ENCODE measurements at places on chromosomes 5 and 9. TPM values are rescaled to one million over a fixed set of nuclear protein-coding genes. Genes with fewer than 3 reads are reported as not detected.
A peak's percentile ranks its signal among the peaks of the same experiment; 100 is the strongest.

The IDNK gene
- total RNA-seq = 18.7 TPM

- no peaks in the 10 kb centered on the region for H3K27me3 ChIP-seq
- peaks cover 3% of the 10 kb centered on the region for H3K4me1 ChIP-seq
- no peaks in the 10 kb centered on the region for H3K36me3 ChIP-seq
- DNase-seq = no peak
- H3K4me3 ChIP-seq = no peak overlapping the region
Observed at GRCh38 chr9:71719562-71719961, 48.8 kb downstream of the CEMIP2 start.

DNA sequence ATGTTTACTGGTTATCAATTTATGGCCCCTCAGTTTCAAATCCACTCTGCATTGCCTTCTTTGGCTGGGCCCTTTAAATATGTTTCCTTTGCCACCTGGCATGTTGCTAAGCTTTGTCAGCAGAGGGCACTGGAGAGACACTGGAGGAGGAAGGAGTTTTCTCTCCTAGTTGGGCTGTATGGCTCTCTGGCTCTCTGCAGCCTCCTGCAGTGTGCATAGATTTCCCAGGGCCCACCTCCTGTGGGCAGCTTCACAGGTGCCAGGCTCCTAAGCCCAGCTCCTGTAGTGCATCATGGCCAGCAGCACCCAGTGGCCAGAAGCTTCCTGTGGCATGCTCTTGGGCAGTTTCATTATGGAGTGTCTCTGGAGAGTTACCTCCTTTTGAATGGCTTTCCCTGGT is 23.3 kb downstream of the CAVIN4 start:
- H3K36me3 ChIP-seq = no peaks in the 10 kb centered on the region
- H3K27ac ChIP-seq = no peak overlapping the region
- peak; percentile 49 for DNase-seq
- H3K4me1 ChIP-seq = peaks cover 4% of the 10 kb centered on the region
- H3K27me3 ChIP-seq = no peaks in the 10 kb centered on the region

DNA sequence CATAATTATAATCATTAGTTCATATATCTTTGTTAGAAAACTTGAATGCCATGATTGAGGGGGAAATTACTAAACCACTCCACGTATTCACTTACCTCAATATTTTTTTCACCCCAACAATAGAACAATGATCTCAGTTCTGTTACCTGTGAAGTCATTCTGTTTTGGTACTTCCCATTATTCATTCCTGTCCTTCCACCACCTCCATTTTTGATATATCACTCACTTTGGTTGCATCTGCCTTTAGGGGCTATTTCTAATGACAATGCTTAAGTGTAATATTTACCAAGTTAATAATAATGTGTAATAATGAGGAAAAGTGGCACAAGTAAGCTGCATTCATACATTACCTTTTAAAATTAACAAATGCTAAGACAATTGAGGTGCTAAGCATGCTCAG is 218.4 kb downstream of the SPATA31D1 start:
- H3K27ac ChIP-seq = no peak overlapping the region
- DNase-seq = no peak
- no peaks in the 10 kb centered on the region for H3K27me3 ChIP-seq
- no peaks in the 10 kb centered on the region for H3K36me3 ChIP-seq
- H3K4me3 ChIP-seq = no peak overlapping the region
- H3K4me1 ChIP-seq = no peaks in the 10 kb centered on the region

The TMEM174 gene
- total RNA-seq = not detected

- no peaks in the 10 kb centered on the region for H3K36me3 ChIP-seq
- H3K4me3 ChIP-seq = peak within 1 kb of the TSS; percentile 29
- no peaks in the 10 kb centered on the region for H3K27me3 ChIP-seq
- peak within 1 kb of the TSS; percentile 56 for H3K27ac ChIP-seq
- no peaks in the 10 kb centered on the region for H3K4me1 ChIP-seq
- no peak for DNase-seq
Observed at GRCh38 chr9:5510360-5510931, at the start of gene PDCD1LG2. PDCD1LG2 (plus strand) TSS chr9:5510531; CDS start chr9:5522547, 12,016 bp downstream.

GRCh38 chr5:179747811-179748210 is 15.2 kb downstream of the MAML1 start:
- no peaks in the 10 kb centered on the region for H3K36me3 ChIP-seq
- no peak overlapping the region for H3K4me3 ChIP-seq
- H3K27ac ChIP-seq = no peak overlapping the region

DNA sequence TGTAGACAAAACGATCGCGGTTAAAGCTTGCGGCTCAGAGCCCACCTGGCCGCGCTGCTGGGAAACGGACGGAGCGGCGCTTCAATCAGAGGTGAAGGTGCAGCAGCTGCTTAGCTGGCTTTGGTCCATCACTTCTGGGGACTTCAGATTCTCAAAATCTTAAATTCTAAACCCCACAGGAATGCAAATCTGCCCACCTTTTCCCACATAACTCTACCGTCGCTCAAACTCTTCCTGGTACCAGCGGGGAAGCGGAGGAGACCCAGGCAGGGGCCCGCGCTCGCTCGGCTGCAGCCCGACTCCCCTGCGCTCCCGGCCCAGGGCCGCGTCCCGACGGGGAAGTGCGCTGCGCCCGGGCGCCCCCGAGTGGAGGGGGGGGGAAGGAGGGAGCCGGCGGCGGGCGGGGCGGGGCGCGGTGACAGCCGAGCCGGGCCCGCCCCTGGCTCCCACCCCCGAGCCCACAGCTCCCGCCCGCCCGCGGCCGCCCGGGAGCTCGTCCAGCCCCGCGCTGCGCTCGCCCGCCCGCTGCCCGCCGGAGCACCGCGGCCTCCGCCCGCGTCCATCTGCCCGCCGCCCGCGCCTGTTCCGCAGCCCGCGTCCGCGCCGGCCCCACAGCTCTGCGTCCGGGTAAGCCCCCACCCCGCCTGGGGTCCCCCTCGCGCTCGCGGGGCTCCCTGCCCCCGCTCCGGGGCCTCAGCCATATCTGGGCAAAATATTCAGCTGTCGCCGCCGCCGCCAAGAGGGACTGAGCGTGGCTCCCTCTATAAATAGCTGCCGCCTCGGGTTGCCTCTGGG is at the start of gene TMOD1:
Gene TMOD1 (plus strand): TSS at position 490 of the 795 bp plus-strand sequence. CDS start 22,523 bp downstream, outside the sequence.
- no peaks in the 10 kb centered on the region for H3K36me3 ChIP-seq
- peak within 1 kb of the TSS; percentile 79 for H3K27ac ChIP-seq
- DNase-seq = peak; percentile 79
- H3K27me3 ChIP-seq = peaks cover 53% of the 10 kb centered on the region
- peak within 1 kb of the TSS; percentile 77 for H3K4me3 ChIP-seq

DNA sequence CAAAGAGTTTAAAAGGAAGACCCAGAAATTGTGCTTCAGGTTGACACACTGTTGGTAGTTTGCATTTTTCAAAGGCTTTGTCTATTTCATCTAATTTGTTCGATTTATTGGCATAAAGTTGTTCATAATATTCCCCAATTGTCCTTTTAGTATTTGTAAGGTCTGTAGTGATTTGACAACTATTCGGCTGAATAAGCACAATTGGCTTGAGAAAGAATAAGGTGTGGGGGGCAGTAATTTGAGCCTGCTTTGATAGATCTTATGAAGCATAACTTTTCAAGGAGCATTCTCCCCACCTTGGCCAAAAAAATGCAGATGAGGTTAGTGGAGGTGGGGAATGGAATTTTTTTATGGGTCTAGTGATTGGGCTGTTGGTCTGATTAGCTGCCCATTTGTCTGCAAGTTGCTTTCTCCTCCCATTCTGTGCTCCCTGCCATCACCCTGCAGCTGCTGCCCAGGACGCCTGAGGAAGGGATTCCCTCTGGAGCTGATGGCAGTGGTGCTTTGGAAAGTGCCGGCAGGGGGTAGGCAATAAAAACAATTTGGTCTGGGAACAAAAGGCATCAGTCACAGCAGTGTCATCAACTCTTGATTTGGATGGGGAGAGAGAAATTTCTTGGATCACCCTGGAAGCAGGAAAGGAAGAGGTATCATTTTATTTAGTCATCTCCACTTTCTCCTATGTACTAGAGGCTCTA is 26.6 kb downstream of the WNT8A start:
- peaks cover 3% of the 10 kb centered on the region for H3K4me1 ChIP-seq
- H3K27ac ChIP-seq = no peak overlapping the region
- H3K27me3 ChIP-seq = peaks cover 5% of the 10 kb centered on the region
- DNase-seq = no peak

GRCh38 chr5:55855509-55855908 is 4.4 kb downstream of the IL31RA start:
- DNase-seq = no peak
- no peak overlapping the region for H3K27ac ChIP-seq
- H3K36me3 ChIP-seq = no peaks in the 10 kb centered on the region
- no peaks in the 10 kb centered on the region for H3K27me3 ChIP-seq
- no peaks in the 10 kb centered on the region for H3K4me1 ChIP-seq

GRCh38 chr9:131028221-131028884 is 19.4 kb downstream of the LAMC3 start:
- no peak for DNase-seq
- no peak overlapping the region for H3K27ac ChIP-seq
- H3K4me1 ChIP-seq = no peaks in the 10 kb centered on the region
- H3K27me3 ChIP-seq = no peaks in the 10 kb centered on the region

GRCh38 chr9:131500377-131500776 is 2.3 kb upstream of the POMT1 start:
- H3K27me3 ChIP-seq = no peaks in the 10 kb centered on the region
- no peak overlapping the region for H3K27ac ChIP-seq
- DNase-seq = peak; percentile 21
- peaks cover 14% of the 10 kb centered on the region for H3K4me1 ChIP-seq
- no peak overlapping the region for H3K4me3 ChIP-seq

DNA sequence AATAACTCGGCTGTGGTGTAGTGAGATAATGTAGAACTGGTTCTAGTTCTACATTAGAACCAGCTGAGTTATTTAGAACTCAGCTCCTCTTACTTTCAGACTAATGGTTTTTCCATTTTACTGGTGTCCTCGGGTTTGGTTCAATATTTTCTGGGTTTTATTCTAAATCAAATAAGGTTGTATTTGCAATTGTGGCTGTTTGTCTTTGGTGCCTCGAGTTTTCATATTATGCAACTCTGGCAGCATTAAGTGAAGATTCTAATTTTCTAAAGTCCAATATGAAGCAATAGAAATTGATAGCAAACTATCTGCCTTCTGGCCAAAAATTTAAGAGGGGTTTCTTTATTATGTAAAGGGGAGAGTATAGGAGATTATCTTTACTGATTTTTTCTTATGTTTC is 19.0 kb downstream of the C6 start:
- H3K4me1 ChIP-seq = peaks cover 3% of the 10 kb centered on the region
- H3K27me3 ChIP-seq = no peaks in the 10 kb centered on the region
- H3K36me3 ChIP-seq = no peaks in the 10 kb centered on the region
- H3K27ac ChIP-seq = peak overlapping the region; percentile 3
- no peak overlapping the region for H3K4me3 ChIP-seq

The ZCCHC9 gene
- total RNA-seq = 9.7 TPM

The CDX1 gene
- total RNA-seq = 351 TPM

DNA sequence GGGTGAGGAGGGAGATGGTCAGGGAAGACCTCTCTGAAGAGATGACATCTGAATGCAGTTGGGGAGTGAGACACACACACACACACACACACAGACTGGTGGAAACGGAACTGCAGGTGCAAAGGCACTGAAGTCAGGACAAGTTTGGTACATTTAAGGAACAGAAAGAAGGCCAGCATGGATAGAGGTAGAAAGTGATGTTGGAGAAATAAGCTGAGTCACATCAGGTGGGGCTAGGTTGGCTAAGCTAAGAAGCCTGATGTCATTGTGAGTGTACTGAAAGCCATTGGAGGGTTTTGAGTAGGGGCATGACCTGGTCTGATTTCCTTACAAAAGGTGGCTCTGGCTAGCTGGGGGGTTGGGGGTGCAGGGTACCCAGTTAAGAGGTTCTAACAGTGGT is 3.1 kb downstream of the BSPRY start:
- no peak overlapping the region for H3K4me3 ChIP-seq
- no peaks in the 10 kb centered on the region for H3K36me3 ChIP-seq
- DNase-seq = no peak
- peaks cover 24% of the 10 kb centered on the region for H3K4me1 ChIP-seq
- H3K27me3 ChIP-seq = peaks cover 5% of the 10 kb centered on the region

The ACSL6 gene
- not detected for total RNA-seq

The PCDHGC3 gene
- total RNA-seq = 17.0 TPM

DNA sequence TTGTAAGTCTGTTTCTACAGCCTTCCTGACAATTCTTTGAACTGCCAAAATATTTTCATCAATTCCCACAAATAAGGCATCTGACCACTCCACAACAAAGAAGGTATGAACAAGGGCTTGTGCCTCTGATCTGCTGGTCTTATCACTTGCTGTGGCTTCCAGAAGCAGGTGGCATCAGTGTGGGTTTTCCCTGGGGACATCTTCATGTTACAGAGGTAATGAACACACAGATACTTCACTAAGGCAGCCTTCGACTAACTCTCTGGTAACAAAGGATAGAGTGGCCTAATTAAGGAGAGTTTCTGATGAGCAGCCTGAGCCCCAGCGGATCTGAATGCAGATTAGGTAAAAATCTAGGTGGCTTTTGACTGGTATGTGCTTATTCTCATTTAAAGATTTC is 15.2 kb upstream of the ERAP2 start:
- DNase-seq = no peak
- H3K27me3 ChIP-seq = no peaks in the 10 kb centered on the region
- H3K27ac ChIP-seq = no peak overlapping the region
- no peaks in the 10 kb centered on the region for H3K36me3 ChIP-seq

- H3K36me3 ChIP-seq = no peaks in the 10 kb centered on the region
- no peak for DNase-seq
- no peak overlapping the region for H3K27ac ChIP-seq
- no peak overlapping the region for H3K4me3 ChIP-seq
- no peaks in the 10 kb centered on the region for H3K4me1 ChIP-seq
Observed at GRCh38 chr5:128483738-128484137, 54.3 kb downstream of the FBN2 start.

DNA sequence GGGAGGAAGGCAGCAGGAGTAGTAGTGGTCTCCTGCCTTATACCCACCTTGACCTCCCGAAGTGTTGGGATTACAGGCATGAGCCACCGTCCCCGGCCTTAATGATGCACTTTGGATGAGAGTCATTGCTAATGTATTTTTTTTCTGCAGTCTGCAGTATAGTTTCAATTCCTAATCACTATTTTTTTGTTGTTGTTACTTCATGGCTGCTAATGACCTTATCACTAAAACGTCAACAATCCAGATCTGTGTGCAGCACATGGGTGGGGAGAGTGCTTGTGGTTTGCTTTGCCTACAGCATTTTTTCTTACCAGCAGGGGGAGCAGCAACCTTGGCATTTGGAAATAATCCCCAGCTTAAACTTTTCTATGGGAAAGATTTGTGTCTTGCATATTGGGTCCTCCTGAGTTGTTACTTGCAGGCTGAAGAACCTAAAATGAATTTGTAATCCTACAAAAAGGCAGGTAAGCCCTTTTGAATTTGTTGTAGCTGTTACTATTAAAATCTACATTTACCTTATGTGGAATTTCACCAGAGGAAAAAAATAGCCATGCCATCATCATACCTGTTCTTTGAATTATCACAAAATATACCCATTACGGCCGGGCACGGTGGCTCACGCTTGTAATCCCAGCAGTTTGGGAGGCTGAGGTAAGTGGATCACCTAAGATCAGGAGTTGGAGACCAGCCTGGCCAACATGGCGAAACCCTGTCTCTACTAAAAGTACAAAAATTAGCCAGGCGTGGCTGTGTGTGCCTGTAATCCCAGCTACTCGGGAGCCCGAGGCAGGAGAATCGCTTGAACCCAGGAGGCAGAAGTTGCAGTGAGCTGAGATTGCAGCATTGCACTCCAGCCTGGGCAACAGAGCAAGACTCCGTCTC is 6.3 kb upstream of the MED7 start:
- peak; percentile 72 for DNase-seq
- H3K36me3 ChIP-seq = no peaks in the 10 kb centered on the region
- H3K27ac ChIP-seq = no peak overlapping the region

The NFIB gene
- total RNA-seq = 98.5 TPM

The FOXD4L5 gene
- not detected for total RNA-seq
